ENCODE measurements at places on chromosomes 2 and 18.

- DNase-seq = no peak
Observed at GRCh38 chr2:3238951-3239841, 138.4 kb downstream of the EIPR1 start.

DNA sequence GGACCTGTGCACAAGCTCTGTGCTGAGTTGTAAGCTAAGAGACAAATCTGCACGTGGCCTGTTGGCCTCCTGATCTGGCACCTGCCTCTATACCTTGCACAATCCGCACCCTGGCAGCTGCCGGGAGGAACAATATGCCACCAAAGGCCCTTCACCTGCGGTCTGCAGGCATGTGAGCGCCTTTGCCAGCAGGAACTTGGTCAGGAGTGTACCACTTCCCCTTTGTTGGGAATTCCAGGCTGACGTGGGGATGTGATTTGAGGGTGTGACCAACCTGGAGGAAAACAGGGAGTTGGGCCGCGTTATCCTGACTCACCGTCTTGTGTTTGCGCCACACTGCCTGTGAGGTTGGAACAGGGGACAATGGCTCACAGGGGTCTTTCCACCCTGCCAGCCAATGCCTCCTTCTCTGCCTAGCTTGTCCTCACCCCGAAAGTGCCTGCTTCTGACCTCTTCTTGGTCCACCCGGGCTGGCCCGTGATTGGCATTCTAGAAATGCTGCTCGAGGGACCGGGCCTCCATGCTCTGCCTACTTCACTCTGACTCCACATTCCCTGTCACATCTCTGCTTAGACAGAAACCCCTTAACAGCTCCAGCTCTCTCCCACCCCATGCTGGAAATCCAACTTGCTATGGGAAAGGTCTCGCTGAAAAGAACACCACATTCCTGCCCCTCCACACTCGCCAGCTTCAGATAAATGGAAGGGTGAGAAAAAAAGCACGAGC, 67.1 kb upstream of the MAP4K4 start:
- DNase-seq = peak; percentile 88

DNA sequence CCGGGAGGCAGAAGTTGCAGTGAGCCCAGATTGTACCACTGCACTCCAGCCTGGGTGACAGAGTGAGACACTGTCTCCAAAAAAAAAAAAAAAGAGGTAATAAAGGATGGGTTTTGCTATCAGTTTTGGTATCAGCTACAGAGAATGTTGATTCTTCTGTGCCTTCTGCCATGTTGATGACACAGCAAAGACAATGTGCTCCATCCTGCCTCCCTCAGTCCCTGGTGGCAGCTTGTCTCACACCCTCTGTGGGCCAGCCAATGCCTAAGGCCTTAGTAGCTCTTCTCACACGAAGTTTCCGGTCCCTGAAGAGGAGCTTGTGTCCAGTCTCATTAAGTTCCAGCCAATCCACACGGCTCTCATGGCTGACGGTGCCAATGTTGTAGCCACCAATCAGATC, 17.6 kb downstream of the IFT172 start:
- DNase-seq = no peak

- no peak for DNase-seq
Observed at GRCh38 chr2:74137651-74138599, 9.8 kb downstream of the BOLA3 start.

DNA sequence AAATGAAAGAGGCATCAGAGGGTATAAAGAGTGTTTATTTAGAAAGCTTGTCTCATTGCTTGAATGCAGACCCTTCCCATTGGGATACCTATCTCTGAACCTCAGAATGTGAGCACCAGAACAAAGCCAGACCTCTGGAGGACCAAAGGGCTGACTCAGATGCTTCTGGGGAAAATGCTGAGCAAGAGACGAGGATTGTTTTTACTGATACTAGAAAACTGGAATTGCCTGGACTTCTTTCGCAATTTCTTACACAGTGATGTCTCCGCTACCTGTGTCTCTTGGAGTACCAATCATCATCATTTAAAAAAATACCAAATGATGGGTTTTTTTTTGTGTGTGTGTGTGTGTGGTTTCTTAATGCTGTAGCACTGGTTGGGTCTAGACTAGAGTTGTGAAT, 55.6 kb upstream of the CCDC85A start:
- DNase-seq = no peak

DNA sequence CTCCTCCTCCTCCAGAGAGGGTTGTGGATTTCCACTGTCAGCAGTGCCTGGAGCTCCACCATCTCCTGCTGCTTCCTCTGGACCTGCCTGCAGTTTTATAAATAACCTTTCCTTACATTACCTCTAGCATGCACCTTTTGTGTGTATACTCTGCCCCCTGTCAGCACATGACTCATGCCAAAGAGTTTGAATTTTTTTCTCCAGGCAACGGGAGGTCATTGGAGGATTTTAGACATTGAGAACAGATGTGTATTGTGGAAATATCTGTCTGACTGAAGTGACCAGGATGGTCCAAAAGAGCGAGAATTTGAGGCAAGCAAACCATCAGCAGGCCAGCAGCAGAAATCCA, 31.7 kb downstream of the IL37 start:
- no peak for DNase-seq
